Astrocyte of the hippocampus (primary cell): ENCODE measurements at places on chromosomes 6 and 20.

DNA sequence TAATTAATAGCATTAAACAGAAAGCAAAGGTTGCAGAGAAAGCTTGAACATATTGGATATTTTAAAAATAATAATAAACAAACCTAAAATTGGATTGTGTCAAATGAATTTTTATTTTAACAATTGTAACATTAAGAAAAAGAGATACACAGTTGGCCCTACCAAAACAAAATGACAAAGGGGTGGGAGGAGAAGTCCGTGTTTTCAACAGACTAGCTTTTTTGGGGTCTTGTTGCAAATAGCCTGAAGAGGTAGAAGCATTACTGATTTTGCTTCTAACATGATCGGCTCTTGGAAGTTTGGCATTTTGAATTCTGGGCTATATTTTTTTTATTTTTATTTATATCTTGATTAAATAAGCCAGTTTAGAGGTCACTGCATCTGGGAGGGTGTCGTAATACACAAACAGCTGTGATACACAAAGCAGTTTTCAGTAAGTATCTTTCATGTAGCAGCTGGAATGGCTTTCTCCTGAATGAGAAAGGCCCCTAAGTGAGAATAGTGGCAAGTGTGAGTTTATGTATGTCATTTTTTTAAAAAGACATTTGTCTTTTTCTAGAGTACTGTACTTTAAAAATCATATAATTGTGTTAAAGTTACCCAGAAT lies 85.5 kb upstream of the ZNF217 start:
- DNase-seq, result no peak

GRCh38 chr20:20024942-20025341 lies 7.8 kb downstream of the NAA20 start:
- DNase-seq, result peak; percentile 52

DNA sequence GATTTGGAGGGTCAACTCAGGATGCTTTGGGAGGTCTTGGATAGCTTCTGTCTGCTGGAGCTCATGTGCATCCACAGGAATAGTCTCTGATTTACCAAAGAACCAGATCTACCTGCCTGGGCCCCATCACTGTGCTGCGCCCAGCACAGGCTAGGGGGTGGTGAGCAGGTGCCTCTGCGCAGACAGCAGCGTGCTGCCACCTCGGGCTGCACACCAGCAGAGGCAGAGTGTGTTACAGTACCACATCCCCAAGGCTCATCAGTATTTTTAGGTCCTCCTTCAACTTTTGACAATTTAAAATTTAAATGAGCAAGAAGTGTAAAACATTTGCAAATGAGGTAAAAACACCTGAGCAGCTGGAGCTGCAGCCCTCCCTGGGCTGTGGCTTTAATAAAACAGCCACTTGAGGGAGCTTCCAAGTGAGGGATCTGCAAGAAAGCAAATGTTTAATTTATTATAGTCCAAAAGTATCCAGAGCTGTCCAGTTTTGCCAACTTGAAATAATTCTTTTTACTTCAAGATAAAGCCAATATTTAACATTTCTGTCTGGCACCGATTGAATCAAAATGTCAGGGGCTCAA lies 324.9 kb downstream of the ZFAND3 start:
- no peak for DNase-seq

GRCh38 chr6:123994891-123995635 lies 191.4 kb downstream of the NKAIN2 start:
- no peak for DNase-seq

- no peak for DNase-seq
Observed at GRCh38 chr6:110662490-110663211, 152.6 kb downstream of the CDK19 start.

DNA sequence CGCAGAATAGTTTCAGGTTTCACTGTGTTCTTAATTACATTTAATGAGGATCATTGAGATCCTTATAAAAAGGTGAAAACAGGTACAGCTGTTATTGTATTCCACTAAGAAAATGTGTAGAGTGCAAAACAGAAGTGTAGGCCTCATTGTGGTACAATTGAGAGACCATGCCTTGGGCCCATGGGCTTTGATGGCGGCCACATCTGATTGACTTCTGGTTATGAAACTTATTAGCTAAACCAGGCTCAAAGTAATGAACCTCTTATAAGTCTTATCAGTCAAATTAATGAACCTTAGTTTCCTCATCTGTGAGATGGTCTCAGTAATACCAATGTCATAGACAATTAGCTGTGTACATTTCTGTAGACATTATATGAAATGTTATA lies 148.7 kb downstream of the ZDHHC14 start:
- DNase-seq, result no peak

DNA sequence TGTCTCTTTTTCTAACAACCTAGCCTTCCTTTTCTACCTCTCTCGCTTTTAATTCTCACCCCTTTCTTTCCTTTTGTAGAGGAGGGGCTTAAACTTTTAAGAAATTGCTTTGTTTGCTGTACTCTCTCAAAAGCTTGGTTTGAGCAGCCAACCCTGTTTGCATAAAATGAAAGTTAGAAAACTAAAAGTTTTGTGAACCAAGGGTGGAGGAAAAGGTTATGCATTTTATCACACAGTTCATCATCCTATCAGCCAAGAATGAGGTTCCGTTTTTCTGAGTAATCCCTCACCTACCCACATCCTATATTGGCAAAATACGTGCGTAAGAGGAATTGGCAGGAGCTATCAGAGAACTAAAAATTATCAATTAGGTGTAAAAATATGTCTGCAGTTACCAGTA lies 42.8 kb upstream of the LOC128125822 start:
- DNase-seq, result no peak

GRCh38 chr6:134534708-134535149 lies 216.8 kb upstream of the SGK1 start:
- DNase-seq, result peak; percentile 54

- DNase-seq, result no peak
Observed at GRCh38 chr6:105677671-105678475, 275.0 kb upstream of the PREP start.

- no peak for DNase-seq
Observed at GRCh38 chr6:81734081-81734480, 18.4 kb downstream of the TENT5A start.
